ENCODE measurements at places on chromosomes 4 and X. TPM values are rescaled to one million over a fixed set of nuclear protein-coding genes. Genes with fewer than 3 reads are reported as not detected.

DNA sequence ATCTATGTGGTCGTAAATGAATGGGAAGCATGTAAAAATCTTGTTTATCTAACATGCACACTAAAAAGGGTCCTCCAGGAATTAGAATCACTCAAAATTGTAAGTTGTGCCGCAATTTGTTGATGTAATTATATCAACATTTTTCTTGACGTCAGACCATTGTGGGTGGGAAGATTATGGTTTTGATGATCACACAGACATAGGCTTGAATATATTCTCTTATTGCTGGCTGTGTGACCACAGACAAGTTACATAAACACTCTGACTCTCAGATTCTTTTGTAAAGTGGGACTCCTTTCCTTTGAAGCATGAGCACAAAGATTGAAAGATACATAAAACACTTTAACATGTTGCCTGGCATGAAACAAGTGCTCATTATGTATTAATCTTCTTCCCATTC is 51.5 kb downstream of the IL1RAPL1 start:
- no peak for DNase-seq

The CCNI gene
- 275 TPM for polyA plus RNA-seq

DNA sequence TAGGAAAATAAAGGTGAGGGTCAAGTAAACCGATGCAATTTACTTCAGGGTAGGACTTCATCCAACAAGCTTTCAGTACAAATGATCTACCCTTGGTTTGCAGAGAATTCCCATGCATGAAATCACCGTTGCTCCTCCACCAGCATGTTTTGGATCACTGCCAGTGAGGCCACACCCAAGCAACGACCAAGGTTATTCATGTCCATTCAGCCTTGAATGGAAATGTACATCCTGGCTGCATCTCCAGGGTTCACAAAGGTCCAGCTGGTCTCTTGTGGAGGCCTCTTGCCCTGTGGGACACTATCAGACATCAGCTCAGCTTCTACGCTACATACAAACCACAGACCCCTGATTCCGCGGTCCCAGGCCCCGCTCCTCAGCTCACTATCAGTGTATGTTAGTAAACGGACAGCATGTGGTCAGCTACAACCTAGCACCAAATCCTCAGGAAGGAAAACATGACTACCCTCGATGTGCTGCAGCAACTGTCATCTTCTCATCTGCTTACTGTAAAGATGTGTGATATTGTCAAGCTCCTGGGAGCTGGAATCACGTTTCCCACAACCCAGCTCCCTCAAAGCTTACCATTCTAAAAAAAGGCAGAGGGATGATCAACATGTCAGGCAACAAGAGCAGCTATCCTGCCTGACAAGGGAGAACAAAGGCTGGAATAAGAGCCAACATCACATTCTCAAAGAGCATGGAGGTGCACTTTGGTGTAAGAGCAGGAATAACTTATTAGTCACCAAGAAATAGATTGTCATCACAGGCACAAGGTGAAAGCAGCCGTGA is 4.9 kb downstream of the LYAR start:
- no peak for DNase-seq

The AVPR2 gene
- 1.4 TPM for polyA plus RNA-seq

DNA sequence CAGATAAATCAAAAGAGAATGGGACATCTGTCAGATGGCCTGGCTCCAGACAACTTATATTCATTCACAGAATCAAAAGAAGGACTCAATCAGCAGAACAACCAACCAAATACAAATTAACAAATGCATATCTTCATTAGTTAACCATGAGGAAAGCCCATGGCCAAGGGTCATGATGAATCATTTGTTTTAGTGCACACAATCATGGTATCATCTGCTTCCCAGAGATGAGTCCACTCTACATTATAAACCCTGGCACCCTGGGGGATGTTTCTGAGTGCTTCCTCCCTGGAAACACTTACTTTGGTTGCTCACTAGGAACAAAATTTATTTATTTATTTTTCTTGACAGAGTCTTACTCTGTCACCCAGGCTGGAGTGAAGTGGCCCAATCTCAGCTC is 453.3 kb upstream of the HS3ST1 start:
- no peak for DNase-seq

DNA sequence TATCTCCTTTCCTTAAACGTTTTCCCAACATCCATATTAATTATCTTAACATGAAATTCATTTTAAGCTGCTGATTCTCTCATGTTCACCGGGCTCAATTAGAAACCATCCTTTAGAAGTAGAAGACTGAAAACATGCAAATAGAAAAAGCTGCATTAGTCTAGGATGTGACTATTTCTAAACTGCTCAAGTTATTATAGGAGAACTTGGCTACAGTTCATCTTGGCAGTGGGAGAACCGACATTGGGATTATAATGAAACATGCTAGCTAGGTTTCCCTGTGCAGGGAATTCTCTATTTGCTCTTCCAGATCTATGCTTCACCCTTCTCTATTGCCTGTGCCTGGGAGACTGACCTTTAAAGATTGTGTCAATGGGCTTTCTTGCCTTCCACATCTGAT is 151.0 kb upstream of the PPARGC1A start:
- peak; percentile 31 for DNase-seq

- DNase-seq, result no peak
Measured at GRCh38 chr4:30714408-30715031, 5.6 kb upstream of the PCDH7 start.

- no peak for DNase-seq
Measured at GRCh38 chr4:140187316-140187695, 33.3 kb upstream of the MAML3 start.
